Activated CD8-positive, alpha-beta memory T cell treated with anti-CD3 and anti-CD28 coated beads for 1 hour (primary cell): ENCODE measurements at places on chromosomes 7 and 10.

DNA sequence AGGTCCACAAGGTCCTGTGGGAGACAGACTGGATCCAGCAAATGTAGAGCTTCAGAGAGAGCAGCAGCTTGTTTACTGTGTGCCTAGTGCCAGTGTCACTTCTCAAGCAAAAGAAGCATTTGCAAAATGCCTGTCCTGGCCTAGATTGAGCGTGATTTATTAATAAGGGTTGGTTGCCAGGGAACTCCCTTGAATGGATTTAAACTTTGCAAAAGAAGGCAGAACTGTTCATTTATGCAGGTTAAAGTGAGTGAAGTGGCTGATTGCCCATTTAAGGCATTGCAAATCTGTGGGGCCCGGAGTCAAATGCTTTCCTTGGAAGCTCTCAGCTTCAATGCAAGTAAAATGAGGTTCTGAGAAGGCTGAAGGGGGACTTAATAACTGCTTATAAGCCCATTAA, 71.3 kb downstream of the CDHR3 start:
- DNase-seq, result no peak

GRCh38 chr7:147279964-147280374, 1163.4 kb downstream of the CNTNAP2 start:
- no peak for DNase-seq

DNA sequence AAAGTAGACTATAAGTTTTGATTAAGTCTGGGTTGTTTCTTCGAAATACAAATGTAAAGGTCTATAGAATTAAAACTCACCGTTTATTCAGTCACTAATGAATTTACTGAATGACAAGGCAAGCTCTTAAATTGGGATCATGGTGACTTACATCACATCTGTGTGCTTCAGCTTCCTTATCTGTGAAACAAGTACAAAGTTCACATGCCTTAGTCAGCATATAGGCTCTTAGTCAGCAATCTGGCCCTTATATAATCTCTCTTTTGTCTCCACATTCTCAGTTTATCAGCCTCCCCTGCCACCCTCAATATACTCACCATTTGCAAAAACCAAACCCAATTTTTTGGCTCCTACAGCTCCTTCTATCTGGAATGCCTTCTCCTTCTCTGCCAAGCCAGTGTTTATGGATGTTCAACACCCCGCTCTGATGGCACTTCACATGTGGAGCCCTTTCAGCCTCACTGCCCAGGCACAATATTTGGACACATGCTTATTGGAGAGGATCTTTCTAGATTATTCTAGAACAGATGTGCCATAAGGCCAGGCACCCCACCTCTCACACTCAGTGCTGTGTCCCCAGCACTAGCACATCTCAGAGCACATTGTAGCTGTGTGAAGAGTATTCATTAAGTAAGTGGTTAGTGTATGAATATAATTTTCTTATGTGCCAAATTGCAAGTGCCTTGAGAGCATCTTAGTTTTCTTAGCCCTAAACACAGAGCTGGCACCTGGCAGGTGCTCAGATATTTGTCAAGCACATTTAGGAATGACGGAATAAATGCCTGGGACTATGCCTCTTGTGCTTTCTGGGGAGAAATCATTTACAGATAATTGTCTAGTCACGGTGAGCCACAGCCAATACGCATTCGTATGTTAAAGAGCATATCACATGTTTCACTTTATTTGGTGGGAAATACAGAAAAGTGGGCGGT, 9.8 kb upstream of the LAMB1 start:
- no peak for DNase-seq

- no peak for DNase-seq
Measured at GRCh38 chr10:51666456-51666855, 32.9 kb downstream of the CSTF2T start.

GRCh38 chr10:79267499-79267898, 79.8 kb upstream of the PPIF start:
- no peak for DNase-seq

DNA sequence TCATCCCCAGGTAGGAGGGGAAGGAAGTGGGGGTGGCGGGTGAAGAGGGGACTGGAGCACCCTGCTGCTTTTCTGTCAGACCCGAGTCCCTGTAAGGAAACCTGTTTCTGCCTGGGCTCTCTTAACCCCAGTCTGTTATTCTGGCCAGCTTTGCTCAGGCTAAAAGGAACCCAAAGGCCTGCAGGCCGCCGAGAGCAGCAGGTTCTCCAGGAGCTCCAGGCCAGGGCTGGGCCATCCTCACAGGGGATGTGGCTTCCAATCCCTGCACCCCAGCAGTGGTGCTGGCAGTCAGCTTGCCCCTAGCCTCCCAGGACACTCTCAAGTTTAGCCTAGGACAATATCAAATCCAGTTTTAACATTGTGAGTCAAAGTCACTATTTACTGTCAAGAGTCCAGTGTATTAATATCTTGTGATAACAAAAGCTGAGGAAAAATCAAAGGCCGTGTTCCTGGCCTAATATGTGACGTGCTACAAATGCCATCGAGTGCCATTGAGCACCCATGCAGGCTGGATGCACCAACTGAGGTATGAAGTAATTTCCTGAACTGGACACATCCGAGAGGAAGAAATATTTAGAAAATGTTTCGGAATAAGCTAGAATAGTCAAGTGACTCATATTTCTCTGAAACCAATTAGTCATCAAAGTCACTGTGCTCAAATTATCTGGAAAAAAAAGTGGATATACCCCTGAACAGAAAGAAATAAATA, 7.0 kb downstream of the PKD1L1 start:
- no peak for DNase-seq

DNA sequence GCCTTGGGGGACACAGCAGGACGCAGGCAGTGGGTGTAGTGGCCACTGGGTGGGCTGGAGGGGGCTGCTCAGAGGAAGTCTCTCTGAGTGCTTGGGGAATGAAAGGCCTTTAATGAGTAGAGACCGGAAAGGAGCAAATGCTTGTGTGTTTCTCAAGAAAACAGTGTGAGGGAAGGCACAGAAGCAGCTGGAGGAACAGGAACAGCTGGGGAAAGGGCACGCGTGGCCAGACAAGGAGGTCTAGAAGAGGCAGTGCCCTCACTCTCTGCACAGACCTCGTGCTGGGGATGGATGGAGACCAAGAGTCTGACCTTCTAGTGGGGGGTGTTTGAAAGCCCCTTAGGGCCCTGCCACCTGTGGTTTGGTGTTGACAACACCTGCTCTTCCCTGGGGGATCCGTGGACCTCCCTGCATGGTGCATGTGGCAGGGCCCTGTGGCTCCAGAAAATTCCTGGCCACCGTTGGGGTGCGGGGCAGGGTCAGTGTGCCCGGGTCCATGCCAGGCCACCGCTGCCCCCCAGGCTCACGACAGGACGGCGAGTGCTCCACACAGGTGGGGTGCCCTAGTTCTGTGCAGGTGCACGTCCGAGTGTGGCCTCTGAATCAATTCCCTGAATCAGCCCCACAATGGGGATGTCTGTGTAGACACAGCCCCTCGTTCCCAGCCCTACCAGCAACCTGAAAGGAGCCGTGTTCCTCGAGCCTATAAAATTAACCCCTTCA, 25.9 kb upstream of the FAM20C start:
- DNase-seq, result no peak

GRCh38 chr10:128003521-128003920, 96.6 kb downstream of the PTPRE start:
- DNase-seq, result no peak

GRCh38 chr10:3766046-3766756, 18.8 kb downstream of the KLF6 start:
- DNase-seq, result no peak

DNA sequence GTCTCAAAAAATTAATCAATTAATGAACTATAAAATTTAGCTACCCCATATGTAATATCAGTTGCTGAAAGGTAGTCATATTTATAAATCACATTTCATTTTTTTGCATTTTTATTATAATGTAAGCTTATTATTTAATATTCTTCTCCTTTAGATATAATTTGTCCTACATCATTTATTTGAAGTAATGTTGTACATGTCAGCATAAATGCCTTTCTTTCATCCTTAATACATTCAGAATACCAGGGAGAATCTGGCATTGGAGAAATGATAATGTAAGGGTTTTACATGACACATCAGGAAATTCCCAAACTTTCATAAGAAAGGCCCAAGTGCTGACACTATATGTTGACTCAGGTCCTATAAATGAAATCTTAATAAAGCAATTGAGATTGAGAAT, 742.1 kb downstream of the CNTNAP2 start:
- DNase-seq, result no peak

- no peak for DNase-seq
Measured at GRCh38 chr7:44767912-44768627, 19.4 kb downstream of the ZMIZ2 start.

DNA sequence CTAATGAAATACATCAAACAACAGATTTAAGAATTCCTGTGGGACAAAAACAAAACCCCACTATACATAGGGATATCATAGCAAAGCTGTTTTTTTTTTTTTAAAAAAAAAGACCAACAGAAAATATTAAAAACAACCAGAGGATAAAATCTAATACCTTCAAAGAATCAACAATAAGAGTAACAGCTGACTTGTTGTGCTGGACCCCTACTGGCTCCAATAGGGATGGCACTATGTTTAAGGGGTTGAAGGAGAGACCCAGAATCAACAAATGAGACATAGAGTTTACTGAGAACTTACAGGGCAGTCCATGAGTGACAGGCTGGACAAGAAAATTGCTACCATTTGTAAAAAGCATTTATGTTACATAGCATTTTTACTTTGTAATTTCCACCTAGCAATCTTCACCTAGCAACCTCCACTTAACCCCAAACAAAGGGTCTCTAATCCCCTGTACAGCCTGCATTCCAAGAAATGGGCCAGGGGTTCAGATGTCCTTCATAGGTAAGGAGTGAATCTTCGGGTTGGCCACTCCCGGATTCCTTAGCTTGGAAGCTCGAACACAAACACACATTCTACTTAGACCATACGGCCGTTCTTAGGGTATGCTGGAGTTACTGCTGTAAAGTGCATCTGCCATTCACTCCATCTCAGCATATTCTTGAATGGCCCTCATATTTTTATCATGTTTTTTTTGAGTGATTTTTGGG, 25.8 kb downstream of the ASZ1 start:
- DNase-seq, result no peak

DNA sequence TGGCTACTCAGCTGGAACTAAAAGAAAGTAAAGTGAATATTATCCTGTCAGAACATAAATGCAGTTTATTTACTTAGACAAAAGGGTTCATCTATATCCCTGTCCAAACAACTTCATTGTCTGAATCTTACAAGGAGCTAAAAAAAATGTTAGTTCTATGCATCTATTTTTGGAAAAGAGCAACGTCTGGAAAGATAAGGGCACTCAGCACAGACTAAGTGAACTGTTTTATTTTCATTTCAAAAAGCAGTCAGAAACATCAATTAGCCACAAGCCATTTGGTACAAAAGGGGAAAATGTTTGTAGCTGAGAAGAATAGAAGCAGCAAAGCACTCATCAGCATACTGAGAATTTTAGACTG, 245.5 kb downstream of the FOXP2 start:
- no peak for DNase-seq

DNA sequence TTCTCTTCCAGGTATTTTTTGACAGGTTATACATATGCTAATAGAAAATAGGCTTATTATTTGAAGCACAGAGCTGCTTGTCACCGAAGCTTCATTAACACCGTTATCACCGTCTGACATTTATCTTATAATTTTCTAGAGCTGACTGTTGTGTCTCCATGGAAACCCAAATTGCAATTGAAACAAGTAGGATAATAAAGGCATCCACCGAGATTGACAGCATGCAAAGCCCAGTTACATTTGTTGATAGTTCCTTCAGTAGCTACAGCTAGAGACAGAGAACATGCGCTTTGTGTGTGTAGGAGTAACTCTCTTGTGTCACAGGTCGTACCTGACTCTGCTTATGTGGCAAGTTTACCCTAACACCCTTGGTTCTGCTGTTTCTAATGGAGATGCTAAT, 135.6 kb downstream of the CELF2 start:
- DNase-seq, result no peak

DNA sequence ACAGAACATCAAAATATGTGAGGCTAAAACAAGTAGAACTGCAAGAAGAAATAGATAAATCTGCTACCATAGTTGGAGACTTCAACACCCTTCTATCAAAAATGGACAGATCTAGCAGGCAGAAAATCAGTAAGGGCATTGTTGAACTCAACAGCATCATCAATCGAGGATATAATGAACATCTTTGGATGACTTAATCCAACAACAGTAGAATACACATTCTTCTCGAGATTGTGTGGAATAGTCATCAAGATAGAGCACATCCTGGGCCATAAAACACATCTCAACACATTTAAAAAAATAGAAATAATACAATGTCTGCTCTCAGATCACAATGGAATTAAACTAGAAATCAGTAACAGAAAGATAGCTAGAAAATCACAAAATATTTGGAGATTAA, 9.9 kb downstream of the IGFBP1 start:
- no peak for DNase-seq

DNA sequence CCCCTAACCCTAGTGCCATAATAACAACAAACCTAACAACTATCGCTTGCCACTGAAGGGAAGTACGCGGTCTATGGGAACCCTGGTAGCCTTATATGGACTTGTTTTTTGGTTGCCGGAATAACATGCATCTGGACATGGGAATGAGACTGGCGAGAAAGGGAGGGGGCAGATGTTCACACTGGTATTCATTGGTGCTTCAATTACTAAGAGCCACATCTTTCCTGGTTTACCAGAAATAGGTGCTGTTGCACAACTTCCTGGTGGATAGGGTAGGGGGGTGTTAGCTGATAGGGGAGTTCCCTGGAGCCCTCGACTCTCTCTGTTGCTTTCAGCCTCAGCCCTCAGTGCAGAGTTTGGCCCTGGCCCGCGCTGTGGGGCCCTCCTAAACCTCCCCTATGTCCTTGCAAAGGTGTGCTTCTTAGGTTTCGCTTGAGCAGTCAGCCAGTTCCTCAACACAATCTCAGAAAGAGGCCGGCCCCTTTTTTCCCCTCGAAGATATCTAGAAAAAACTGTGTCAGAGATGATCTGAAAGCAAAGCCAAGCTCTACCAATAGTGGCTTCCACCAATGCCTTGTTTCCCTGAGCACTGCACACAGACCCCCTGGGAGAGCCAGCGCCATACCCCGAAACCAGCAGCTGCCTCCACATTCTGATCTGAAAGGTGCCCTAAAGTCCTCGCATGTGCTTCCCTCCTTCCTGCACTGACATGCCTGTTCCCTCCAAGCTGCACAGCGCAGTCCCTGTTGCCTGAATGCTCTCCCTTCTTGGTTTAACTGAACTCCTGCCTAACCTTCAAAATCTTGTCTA, 13.5 kb downstream of the TBXAS1 start:
- no peak for DNase-seq

- DNase-seq, result no peak
Measured at GRCh38 chr10:24438800-24439199, 229.9 kb downstream of the KIAA1217 start.

GRCh38 chr10:26488344-26488743, 50.2 kb downstream of the APBB1IP start:
- DNase-seq, result no peak

DNA sequence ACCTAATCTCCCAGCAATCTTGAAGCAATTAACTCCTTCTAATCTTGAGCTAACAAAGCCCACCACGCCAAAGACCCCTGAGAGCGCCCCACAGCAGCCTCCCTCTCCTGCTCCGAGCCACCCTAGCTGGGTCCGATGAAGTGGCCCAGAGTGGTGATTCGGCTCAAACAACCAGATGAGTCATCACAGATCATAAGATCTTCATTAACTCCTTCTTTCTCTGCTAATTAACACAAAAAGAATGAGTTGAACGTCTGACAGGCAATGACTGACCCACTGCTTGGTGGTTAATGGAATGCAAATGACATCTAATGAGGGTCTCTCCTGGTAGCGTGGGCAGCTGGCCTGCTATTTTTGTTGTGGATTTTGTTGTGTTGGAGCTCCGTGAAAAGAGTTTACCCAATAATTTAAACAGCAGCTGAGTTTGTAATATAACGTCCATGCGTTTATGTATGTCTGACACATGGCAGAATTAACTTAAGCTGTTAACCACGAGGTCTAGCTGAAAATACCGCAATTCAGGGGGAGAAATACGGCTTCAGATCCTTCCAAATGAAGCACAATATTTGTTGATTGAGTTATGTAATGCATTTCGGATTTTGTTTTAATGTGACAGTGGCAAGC, 161.4 kb downstream of the RAB11FIP2 start:
- DNase-seq, result no peak
